ENCODE measurements at places on chromosomes 5 and 9.

GRCh38 chr5:126865299-126865698, 88.4 kb downstream of the LMNB1 start:
- DNase-seq = no peak

DNA sequence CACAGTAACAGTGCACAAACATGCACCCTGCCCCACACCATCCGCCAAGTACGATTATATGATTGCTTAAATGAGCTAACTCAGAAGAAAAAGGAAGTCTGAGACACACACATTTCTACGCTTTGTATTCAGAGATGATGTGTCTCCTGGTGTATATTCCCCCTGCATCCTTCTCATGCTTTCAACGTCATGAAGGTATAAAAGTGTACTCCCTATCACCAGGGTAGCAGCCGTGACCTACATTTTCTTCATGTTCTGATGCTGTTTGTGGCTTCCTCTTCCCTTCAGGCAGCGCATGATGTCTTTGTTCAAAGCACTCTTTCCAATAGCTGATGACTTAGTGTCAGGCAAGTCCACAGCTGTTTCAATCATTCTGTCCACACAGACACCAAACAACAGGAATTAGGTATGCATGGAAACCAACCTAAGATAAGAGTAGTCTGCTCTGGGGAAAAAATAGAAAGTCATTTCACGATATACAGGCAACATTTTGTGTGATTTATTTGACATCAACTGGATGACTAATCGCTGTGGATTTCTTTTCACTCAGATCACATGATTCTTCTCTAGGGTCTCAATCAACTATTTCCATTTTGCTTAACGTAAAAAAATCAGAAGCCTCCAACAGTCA, 269.4 kb upstream of the PTGER4 start:
- no peak for DNase-seq

DNA sequence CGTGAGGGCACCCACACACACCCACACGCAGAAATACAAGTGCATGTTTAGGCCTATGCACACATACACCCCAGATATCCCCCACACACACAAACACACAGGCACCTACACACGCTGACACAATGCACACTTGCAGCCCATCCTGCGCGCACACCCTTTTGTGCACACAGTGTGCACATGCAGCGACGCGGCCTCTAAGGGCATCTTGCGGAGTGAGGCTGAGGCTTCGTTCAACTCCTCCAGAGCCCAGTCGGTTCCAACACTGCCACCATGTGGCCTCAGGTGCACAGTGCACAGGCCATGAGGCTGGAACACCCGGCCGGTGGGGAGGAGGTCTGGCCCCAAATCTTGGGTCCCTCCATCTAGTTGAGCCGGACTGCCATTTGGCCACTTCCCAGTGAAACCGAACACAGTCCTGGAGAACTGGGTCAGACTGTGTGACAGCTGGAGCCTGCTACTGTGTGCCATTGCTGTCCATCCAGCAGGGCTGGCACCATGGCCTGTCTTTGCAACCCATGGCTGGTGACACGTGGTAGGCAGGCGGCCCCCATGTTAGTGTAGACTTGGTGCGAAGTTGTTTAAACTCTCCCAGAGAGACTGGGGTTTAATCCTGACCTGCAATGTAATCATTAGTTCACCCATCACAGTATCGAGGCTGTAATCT, 97.7 kb upstream of the MVB12B start:
- peak; percentile 83 for DNase-seq

DNA sequence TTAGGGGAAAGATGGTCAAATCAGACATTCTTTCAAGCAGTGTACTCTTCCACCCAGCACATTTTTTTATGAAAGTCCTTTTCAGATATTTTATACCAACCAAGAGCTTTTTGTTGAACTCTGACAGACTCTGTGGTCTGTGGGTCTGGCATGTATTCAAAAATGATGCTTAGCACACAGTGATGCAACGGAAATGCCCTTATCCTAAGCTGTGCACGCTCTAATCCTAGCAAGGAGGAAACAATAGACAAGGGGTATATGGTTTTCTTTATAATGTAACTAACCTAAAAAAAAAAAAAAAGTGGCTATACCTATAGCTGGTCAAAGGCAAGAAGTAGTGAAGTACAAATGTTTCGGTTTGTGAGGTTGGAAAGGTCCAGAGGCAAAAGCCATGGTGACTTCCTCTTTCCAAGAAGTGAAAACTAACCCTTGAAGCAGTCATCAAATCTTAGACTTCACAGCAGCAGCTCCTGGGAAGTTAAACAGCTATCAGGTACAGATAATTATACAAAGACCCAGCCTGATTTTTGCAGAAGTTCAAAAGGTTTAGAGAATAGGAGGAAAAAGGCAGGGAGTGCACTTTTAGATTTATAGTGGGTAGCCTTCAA, 82.5 kb downstream of the SEMA6A start:
- DNase-seq = no peak

GRCh38 chr5:10624206-10624605, 60.3 kb downstream of the ANKRD33B start:
- no peak for DNase-seq

GRCh38 chr5:146118322-146118721, 12.9 kb upstream of the PLAC8L1 start:
- DNase-seq = no peak

DNA sequence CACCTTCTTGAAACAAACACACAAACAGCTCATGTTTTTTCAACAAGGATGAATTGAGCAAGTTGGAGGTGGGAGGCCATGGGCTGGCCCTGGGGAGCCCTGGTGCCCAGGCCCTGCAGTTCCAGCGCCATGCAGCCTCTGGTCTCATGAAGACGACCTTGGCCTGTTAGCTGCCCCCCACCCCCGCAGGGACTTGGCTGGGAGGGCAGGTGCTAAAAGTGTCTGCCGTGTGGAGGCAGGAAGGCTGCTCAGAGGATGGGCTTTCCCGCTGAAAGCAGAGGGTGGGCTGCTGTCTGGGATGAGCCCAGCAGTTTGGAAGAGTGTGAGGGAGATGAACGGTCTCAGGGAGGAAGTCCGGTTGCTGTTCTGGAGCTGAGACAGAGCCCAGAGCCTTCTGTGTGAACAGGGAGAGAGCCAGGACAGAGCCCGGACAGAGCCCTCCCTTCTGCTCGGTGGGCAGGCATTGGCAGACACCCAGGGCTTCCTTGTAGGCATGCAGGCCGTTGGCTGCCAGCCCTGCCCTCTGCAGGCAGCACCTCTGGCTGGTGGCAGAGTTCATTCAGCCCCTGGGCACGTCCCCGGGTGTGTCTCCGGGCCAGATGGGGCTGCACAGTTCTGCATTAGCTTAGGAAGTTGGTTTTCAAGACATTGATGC, 18.7 kb downstream of the ROPN1L start:
- DNase-seq = peak; percentile 39

GRCh38 chr5:76393035-76393680, 9.9 kb upstream of the IQGAP2 start:
- DNase-seq = no peak

DNA sequence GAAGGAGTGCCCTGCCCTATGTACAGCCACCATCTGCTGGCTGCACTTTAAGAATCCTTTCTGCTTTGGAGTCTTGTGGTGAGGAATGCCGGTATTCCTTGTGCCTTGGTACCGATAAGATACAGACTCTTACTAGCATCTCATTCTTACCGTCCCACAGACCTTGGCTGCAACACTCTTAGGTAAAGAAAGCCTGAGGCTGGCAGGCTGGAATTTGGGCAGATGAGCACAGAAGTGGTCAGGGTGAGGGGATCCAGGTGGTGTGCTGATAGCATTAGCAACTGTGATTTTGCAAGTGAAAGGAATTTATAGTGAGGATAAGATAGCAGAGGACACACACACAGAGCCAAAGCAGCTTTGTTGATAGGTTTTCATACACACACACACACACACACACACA, 198.1 kb downstream of the ENC1 start:
- DNase-seq = no peak

GRCh38 chr5:180604271-180604670, 13.0 kb upstream of the SCGB3A1 start:
- no peak for DNase-seq

DNA sequence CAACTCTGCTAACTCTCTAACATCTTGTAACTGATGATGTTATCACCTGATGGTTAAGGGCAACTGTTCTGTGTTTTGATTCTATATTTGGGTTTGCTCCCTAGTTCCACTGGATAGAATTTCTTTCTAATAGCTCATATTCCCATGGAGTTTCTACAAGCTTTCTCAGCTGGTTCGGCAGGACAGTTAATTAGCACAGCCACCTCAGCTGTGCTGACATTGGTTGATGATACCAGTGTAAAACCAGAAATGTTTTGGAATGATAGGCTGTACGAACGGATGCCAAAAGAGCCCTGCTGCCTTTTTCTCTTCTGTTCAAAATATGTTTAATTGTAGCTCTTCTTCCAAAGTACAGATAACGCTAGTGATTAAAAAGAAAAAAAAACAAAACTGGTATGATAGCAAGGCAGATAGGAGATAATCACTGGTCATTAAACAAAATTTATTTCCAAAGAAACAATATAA, 440.5 kb upstream of the ZNF608 start:
- DNase-seq = no peak

All from BE2C (cell line).